ENCODE measurements at places on chromosomes 2 and 18.

- no peak for DNase-seq
Observed at GRCh38 chr18:26215247-26215970, 10.8 kb upstream of the TAF4B start.

- DNase-seq = no peak
Observed at GRCh38 chr2:185782223-185782769, 43.7 kb downstream of the FSIP2 start.

GRCh38 chr2:236215761-236216333, 47.7 kb upstream of the GBX2 start:
- no peak for DNase-seq

DNA sequence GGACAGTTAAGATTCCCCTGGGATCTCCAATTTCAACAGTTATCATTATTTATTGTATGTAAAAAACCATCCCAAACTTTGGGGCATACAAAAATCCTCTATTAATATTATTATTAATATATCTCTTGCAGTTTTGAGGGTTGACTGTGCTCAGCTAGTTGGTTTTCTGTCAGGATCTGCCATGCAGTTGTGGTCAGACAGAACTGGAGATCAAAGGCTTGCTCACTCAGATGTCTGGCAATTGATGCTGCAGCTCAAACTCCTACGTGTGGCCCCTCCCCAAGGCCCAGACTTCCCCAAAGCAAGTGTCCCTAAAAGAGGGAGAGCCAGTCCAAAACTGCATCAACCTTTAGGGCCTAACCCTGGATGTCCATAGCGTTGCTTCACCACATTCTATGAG, 204.7 kb downstream of the TTC32 start:
- no peak for DNase-seq

DNA sequence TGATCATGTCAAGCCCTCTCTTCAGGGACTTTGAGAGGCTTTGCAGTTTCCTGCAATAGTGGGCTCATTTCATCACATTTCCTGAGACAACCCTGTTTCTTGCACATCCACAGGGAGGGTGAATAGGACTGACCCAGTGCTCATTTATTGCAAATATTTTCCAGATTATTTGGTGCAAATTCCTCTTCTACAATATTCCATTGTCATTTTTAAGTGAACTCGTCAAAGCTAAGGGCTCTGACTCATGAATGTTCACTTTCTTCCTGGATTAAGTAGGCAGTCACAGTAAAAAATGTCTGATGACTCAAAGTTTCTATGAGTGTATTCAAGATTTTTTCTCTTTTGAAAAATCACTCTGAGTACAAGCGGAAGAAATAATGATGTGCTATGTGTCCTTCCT, 225.5 kb upstream of the GALNT5 start:
- DNase-seq = no peak

GRCh38 chr18:49055754-49056172, 105.0 kb upstream of the SMAD7 start:
- peak; percentile 28 for DNase-seq

DNA sequence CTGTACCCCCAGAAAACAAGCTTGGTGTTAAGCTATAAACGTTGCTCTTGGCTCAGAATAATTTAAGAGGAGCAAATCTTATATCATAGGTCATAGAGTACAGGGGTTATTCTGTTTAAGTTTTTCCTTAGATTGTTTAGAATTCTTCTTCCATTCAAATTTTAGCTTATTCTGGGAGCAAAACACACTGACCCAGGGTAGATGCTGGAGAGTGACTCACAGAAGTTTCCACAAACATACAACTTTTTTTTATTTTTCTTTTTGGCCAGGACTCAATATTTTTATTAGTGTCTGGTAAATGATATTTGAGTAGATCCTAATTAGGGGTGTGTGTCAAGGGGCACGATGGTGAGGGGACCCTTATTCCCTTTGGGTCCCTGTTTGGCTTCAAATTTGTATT, 71.5 kb upstream of the PSME4 start:
- no peak for DNase-seq

- DNase-seq = peak; percentile 50
Observed at GRCh38 chr2:182240862-182241371, 185.9 kb downstream of the PDE1A start.

- peak; percentile 23 for DNase-seq
Observed at GRCh38 chr2:216536734-216537210, 38.1 kb downstream of the RPL37A start.
